Neural crest cell (in vitro differentiated cells): ENCODE measurements at places on chromosomes 5 and 9.

DNA sequence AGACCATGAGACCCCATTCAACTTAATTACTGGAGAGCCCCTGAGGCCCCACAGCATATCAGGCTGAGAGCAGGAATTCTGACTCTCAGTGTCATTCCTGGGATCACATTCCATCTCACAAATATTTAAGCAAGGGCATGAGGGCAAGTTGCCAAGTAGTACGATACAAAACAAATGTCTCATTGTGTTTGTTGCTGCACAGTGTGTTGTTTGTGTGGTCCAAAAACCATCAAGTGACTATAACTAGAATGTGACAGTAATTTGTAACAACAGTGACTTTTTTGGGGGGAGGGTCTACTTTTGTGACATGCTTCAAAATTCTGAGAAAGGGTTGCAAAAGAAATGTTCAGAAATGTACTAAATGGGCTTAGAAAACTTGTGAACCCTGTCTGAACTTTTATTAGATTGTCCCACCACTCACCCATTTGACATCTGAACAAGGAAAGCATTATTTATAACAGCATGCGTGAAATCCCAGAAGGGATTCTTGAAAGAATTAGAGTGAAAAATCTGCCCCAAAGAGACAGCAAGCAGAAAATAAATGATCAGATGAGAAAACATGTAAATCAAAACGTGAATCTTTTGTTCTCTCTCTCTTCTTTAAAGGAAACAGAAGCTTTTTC is 347.0 kb downstream of the NTRK2 start:
- DNase-seq = no peak

- DNase-seq = no peak
Measured at GRCh38 chr5:156254196-156254595, 72.8 kb upstream of the SGCD start.

GRCh38 chr9:136119883-136120393 is 1.3 kb upstream of the TMEM250 start:
- no peak for DNase-seq

DNA sequence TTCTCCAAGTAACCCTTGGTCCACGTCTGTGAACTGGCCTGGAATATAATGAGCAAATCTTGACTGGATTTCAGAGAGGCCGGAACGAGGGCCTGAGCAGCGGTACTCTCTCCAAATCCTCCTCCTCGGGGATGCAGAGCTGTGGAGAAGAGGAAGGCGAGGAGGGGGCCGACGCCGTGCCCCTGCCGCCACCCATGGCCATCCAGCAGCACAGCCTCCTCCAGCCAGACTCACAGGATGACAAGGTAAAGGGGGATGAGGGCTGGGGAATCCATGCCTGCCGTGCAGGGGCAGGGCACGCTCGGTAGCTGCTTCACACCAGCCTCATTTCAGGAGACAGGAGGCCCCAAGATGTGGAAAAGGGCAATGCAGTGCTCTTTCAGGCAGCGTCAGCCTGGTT is 118.9 kb upstream of the OTULINL start:
- DNase-seq = no peak

DNA sequence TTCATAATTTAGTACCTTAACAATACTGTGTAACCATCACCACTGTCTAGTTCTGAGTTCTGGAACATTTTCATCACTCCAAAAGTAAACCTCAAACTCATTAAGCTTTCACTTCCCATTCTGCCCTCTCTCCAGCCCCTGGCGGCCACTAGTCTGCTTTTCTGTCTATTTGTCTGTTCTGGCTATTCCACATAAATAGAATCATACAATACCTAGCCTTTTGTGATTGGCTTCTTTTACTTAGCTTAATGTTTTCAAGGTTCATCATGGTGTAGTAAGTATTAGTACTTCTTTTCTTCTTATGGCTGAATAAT is 138.7 kb downstream of the RAPGEF6 start:
- DNase-seq = no peak

DNA sequence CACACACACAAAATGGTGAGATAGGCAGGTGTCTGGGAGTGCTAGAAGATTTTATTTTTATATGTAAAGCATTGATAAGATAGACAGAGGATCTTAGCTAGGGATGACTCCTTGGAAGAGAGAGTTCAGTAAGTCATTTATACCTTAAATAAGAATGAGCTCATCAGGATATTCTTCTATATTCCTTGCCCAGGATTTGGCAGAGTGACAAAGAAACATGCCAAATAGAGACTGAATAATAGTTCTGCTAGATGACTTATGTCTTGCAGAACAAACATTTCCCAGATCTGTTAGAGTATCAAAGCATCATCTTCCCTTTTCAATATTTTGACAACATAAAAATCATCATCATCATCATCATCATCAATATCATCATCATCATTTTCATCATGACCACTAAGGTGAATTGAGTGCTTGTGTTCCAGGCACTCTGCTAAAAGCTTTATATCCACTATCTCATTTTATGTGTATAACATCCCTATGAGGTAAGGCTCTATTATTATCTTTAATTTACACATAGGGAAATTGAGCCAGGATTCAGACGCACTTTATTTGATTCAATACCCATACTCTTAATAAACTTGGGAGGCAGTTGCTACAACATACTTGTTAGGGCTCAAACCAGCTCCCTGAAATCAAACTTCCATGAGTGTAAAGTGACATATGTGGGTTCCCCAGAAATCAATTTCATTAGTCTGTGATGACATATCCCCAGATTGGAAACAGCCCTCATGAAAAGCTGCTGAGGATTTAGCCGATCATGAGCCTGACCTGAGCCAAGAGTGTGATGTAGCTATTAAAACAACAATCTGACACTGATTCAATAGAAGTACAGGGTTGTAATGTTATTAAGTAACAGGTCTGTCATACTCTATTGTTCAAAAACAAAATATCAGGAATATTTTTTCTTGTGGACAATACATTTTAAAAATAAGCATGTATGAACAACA is 176.3 kb upstream of the SEMA6A start:
- DNase-seq = no peak

GRCh38 chr5:123752552-123753179 is 240.7 kb downstream of the CSNK1G3 start:
- no peak for DNase-seq

- DNase-seq = no peak
Measured at GRCh38 chr5:128791312-128791711, 174.0 kb upstream of the SLC27A6 start.

GRCh38 chr5:171842777-171843328 is 57.2 kb downstream of the SMIM23 start:
- no peak for DNase-seq

- no peak for DNase-seq
Measured at GRCh38 chr5:54673523-54674225, 156.1 kb downstream of the SNX18 start.

DNA sequence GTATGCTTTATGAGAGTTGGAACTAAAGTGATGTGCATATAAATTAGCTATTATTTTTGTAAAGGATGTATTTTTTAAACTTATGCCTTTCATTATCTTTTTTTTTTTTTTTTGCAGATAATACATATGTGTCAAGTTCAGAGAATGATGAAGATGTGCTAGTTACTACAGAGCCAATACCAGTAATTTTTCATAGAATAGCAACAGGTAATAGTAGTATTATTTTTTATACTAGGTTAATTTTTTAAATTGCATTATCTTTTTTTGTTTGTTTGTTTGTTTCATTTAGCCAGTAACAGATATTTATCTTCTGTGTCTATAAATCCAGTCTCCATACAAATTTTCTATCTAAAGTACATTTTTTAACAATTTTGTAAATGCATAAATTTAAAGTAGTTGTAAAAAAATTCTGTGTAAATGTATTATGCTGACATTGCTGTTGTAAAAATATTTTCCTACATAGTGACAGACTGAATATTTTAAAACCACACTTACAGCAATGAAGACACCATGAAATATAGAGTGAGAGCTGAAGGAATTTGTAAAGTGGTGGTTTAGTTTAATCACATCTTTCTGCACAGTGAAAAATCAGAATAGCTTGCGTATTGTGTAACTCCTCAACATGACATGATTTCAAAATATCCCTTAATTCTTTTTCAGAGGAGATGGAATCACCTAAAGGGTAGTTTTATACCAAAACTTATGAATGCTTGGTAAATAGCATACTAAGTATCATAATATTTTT is 93.3 kb downstream of the PARP8 start:
- DNase-seq = no peak

- peak; percentile 62 for DNase-seq
Measured at GRCh38 chr9:87678650-87679355, 47.1 kb upstream of the CTSL start.
